GM23338 (cell line): ENCODE measurements at places on chromosomes 13 and 19. TPM values are rescaled to one million over a fixed set of nuclear protein-coding genes. Genes with fewer than 3 reads are reported as not detected.

DNA sequence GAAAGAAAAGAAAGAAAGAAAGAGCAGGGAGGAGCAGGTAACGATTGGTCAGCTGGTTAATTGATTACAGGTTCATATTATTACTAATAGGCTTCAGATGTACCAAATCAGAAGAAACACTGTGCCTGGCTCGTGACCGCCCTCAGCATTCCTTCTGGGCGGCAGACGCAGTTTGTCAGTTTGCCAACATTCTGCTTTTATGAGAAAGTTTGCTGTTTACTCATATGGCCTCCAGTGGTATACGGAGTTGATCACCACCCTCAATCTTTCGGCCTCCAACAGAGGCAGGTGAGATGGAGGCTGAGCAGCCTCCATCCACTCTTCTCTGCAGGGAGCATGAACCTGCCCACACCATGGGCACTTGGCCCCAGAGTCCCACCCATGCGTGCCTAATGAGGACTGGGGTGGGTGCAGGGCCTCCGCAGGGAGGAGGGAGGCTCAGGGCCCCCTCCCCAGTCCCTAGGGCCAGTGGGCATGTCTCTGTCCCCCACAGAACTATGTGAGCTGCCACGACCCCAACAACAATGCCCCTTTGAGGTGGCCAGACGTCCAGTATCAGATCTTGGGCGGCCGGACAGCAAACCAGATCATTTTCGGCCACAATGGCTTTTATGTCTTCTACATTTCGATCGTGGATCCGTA is 8.8 kb downstream of the PRR22 start:
- H3K27ac ChIP-seq, result no peak overlapping the region
- H3K4me3 ChIP-seq, result no peak overlapping the region
- no peaks in the 10 kb centered on the region for H3K4me1 ChIP-seq
- no peaks in the 10 kb centered on the region for H3K36me3 ChIP-seq
- H3K27me3 ChIP-seq, result no peaks in the 10 kb centered on the region

GRCh38 chr13:23678795-23679194 is 108.6 kb downstream of the TNFRSF19 start:
- H3K27me3 ChIP-seq, result no peaks in the 10 kb centered on the region
- H3K36me3 ChIP-seq, result 0 out of 2 replicates have a peak, but pooled peaks cover 5% of the 10 kb centered on the region
- DNase-seq, result no peak
- no peak overlapping the region for H3K27ac ChIP-seq
- no peak overlapping the region for H3K4me3 ChIP-seq
- H3K4me1 ChIP-seq, result peaks cover 6% of the 10 kb centered on the region; the same call in 1 of the 2 replicates

- H3K36me3 ChIP-seq, result no peaks in the 10 kb centered on the region
- H3K4me3 ChIP-seq, result peak overlapping the region; percentile 90
- H3K27ac ChIP-seq, result no peak overlapping the region
- peaks cover 18% of the 10 kb centered on the region for H3K27me3 ChIP-seq
- H3K4me1 ChIP-seq, result peaks cover 27% of the 10 kb centered on the region
Measured at GRCh38 chr19:45645068-45645630, 6.0 kb upstream of the EML2 start.

DNA sequence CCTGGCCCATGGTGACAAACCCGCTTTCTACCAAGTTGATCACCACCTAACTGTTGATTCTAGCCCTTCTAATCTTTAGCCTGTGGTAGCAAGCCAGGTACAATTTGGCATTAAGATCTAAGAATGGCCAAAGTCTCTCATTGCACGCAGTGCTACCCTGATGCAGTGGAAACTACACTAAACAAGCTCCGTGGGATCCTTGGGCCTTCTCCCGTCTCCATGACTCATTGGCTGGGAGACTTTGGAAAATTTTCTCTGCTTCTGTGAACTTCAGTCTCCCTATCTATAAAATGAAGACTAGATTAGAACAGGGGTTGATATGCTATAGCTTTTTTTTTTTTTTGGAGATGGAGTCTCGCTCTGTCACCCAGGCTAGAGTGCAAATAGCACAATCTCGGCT is 223.0 kb downstream of the TSHZ3 start:
- no peak overlapping the region for H3K27ac ChIP-seq
- H3K4me3 ChIP-seq, result no peak overlapping the region
- no peaks in the 10 kb centered on the region for H3K27me3 ChIP-seq
- DNase-seq, result no peak
- no peaks in the 10 kb centered on the region for H3K36me3 ChIP-seq

- H3K4me1 ChIP-seq, result no peaks in the 10 kb centered on the region
- H3K4me3 ChIP-seq, result no peak overlapping the region
- no peak overlapping the region for H3K27ac ChIP-seq
Measured at GRCh38 chr13:102300379-102300778, 101.5 kb downstream of the FGF14 start.

Gene ZNF549
- total RNA-seq, result 10.2 and 11.6 TPM in 2 replicates

DNA sequence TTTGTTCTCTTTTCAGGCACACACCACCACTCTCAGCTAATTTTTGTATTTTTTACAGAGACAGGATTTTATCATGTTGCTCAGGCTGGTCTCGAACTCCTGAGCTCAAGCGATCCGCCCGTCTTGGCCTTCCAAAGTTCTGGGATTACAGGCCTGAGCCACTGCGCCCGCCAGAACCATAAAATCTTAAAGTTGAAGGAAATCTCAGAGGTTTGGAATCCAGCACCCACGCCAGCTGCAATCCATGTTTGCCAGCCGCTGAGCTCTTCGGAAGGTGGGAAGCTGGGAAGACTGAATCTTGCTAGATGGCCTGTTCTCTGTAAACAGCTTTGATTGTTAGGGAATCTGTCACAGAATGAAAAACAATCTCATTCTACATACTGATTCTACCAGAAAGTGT is 38.5 kb downstream of the SPATA13 start:
- H3K36me3 ChIP-seq, result no peaks in the 10 kb centered on the region
- H3K4me1 ChIP-seq, result peaks cover 17% of the 10 kb centered on the region; the same call in 1 of the 2 replicates
- no peak overlapping the region; the same call in 1 of the 2 replicates for H3K27ac ChIP-seq
- H3K4me3 ChIP-seq, result no peak overlapping the region

DNA sequence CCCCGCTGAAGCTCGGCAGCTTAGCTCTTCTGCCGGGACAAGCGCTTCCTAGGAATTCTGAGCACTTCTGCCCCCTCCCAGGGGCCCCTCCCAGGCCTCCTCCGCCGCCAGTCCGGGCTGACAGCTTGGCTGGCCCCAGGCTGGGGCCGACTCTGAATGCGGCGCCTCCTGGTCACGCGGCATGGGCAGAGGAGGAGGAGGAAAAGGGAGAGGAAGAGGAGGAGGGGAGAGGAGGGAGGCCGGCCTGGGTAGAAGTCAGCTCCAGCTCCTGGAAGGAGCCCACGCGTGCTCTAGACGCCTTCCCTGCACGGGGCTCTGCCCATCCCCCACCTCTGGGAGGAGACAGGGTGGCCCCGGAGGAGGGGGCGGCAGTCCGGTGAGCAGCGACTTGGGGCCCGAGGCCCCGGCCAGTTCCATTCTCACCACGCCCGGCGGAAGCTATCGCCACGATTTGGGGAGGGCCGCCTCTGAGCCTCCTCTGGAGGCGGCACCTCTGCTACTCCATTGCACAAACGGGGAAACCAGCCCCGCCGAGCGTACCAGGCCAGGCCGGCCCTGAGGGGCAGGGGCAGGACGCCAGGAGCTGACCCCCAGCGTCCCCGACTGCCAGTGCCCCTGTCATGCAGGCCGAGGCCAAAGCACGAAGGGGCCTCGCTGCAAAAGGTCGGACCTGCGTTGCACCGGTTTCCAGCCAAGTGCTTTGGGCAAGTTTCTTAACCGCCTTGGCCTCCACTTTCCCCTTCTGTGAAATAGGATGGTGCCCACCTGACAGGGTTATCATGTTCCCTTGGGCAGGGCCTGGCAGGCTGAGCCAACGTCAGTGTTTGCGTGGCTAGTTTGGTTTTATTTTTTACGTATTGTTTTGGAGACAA is 31.6 kb downstream of the CCNE1 start:
- no peak overlapping the region for H3K27ac ChIP-seq
- DNase-seq, result peak; percentile 60
- peaks cover 5% of the 10 kb centered on the region; the same call in 1 of the 2 replicates for H3K27me3 ChIP-seq
- H3K36me3 ChIP-seq, result no peaks in the 10 kb centered on the region

DNA sequence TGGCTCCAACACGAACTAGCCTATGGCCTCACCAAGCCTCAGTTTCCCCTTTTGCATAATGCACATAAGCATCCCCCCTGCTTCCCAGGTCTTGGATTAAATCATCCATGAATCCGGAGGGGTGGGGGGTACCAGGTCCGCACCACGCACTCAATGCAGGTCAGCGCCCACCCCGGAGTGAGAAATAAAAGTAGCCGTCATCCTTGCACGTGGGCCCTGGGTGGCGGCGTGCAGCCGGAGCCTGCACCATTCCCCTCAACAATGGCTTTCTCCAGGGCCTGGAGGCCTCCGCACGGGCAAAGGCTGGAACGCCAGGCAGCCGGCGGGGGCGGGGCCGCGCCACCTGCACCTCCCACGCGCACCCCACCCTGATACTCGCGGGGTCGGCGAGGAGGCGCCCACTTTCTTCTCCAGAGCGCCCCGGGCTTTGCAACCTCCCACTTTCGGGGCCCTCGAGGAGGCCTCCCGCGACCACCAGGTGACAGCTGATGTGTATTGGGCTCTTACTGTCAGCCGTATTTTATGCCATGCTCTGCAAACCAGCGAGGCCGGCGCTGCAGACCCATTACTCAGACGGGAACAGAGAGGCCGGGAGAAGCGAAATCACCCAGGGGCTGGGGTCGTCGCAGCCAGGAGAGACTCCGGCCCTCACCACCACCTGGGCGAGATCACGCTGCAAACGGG is 767 bp upstream of the GADD45B start:
- no peak overlapping the region for H3K27ac ChIP-seq
- no peaks in the 10 kb centered on the region for H3K36me3 ChIP-seq
- peak overlapping the region; percentile 99 for H3K4me3 ChIP-seq
- peaks cover 10% of the 10 kb centered on the region; the same call in 1 of the 2 replicates for H3K4me1 ChIP-seq
- peak; percentile 59 for DNase-seq

GRCh38 chr13:99265821-99266426 is 7.7 kb upstream of the GPR18 start:
- H3K36me3 ChIP-seq, result no peaks in the 10 kb centered on the region
- H3K27me3 ChIP-seq, result no peaks in the 10 kb centered on the region
- no peak overlapping the region for H3K4me3 ChIP-seq

DNA sequence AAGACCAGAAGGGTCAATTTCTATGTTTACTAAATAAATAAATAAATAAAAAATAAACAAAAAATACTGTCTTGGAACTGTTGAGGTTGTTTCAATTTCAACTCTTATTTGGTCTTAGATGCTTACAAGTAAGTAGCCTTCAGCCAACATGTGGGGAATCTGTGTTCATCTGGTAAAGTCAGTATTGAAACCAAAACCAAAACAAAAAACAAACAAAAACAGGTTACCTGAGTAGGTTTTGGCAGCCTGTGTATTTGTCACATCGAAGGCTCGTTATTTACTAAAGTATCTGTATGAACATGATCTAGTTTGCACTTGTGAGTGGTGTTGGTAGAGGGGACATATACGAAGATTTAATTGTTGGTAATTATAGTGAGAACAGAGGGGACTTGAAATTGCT is 471.5 kb downstream of the SLITRK5 start:
- no peaks in the 10 kb centered on the region for H3K27me3 ChIP-seq
- no peak for DNase-seq
- no peak overlapping the region for H3K4me3 ChIP-seq

GRCh38 chr19:5507065-5507909 is 52.1 kb downstream of the ZNRF4 start:
- no peaks in the 10 kb centered on the region for H3K36me3 ChIP-seq
- H3K27ac ChIP-seq, result no peak overlapping the region
- peaks cover 8% of the 10 kb centered on the region for H3K27me3 ChIP-seq
- no peak for DNase-seq
- no peak overlapping the region for H3K4me3 ChIP-seq
- no peaks in the 10 kb centered on the region for H3K4me1 ChIP-seq

Gene TEAD2
- 74.4 and 82.5 TPM in 2 replicates for total RNA-seq

DNA sequence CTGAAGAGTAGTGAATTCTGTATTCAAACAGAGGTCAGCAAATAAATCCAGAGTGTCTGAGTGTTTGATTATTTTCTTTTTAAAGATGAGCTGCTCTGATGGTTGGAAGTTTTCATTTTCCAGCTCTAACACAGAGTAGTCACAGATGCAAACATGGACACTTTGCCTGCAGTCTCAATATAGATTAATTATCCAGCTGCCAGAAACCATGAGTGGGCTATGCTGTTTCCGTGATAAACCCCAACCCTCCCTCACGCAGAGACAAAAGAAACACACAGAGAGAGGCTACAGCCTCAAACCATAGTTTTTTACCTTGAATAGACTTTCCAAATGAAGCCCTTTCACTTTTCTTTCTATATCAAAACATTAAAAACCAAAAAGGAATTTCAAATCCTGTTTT is 884.7 kb downstream of the DIAPH3 start:
- DNase-seq, result no peak
- H3K27ac ChIP-seq, result no peak overlapping the region
- H3K4me3 ChIP-seq, result no peak overlapping the region
- peaks cover 4% of the 10 kb centered on the region; the same call in 1 of the 2 replicates for H3K4me1 ChIP-seq

Gene WDR88
- not detected in 2 replicates for total RNA-seq

- no peak overlapping the region for H3K4me3 ChIP-seq
- H3K36me3 ChIP-seq, result no peaks in the 10 kb centered on the region; the same call in 1 of the 2 replicates
- no peaks in the 10 kb centered on the region; the same call in 1 of the 2 replicates for H3K4me1 ChIP-seq
- no peak overlapping the region for H3K27ac ChIP-seq
Measured at GRCh38 chr19:1955171-1956121, 14.5 kb downstream of the CSNK1G2 start.

GRCh38 chr13:26719356-26719945 is 41.1 kb downstream of the GPR12 start:
- H3K27ac ChIP-seq, result no peak overlapping the region
- peak; percentile 41 for DNase-seq
- no peaks in the 10 kb centered on the region for H3K27me3 ChIP-seq
- H3K4me1 ChIP-seq, result no peaks in the 10 kb centered on the region

DNA sequence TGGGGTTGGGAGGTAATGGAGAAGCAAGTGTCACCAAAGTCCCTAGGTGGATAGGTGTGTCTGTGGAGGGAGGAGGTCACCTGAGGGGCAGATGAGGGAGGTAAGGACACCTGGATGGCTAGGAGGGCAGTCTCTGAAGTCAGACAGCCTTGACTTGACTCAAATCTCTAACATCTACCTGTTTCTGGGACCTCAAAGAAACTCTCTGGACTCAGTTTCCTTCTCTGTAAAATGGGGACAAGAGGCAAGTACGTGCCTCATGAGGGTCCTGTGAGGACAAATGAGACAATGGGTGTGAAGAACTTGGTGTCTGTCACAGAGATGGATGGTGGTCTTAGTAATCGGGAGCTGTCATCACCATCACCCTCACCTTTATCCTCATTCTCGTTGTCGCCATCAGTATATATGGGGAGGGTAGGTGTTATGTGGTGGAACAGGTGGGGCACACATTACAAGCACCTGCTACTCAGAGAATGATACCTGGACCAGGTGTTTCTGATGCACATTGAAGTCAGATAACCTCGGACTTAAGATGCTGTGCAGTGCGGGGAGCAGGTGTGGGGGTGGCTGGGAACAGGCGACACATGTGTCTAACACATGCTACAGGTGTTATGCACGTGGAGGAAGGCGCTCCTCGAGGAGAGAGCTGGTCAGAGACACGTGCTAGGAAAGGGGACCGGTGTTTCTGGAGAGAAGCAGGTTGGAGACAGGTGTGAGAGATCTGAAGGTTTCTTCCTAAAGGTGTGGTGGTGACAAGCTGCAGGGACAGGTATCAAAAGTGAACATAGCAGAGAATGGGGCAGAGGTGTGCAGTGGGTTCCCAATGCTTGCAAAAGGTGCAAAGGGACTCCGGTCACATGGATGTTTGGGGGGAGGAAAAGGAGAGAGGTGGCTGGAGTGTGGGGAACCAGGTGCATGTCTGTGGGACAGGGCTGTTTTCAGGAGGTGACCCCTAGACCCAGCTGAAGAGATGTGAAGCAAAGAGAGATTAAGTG is 3.8 kb downstream of the ERFL start:
- H3K27ac ChIP-seq, result no peak overlapping the region
- peaks cover 14% of the 10 kb centered on the region; the same call in 1 of the 2 replicates for H3K4me1 ChIP-seq
- peaks cover 98% of the 10 kb centered on the region for H3K27me3 ChIP-seq
- DNase-seq, result peak; percentile 0
- no peak overlapping the region for H3K4me3 ChIP-seq
- H3K36me3 ChIP-seq, result no peaks in the 10 kb centered on the region

Gene PRR20B
- total RNA-seq, result not detected in 2 replicates
